ENCODE measurements at places on chromosomes 4 and X. TPM values are rescaled to one million over a fixed set of nuclear protein-coding genes. Genes with fewer than 3 reads are reported as not detected.

The TMEM33 gene
- 22.5 TPM for total RNA-seq

- no peak for DNase-seq
These were observed 24.5 kb upstream of the RNF212 start for GRCh38 chr4:1137850-1138249.

DNA sequence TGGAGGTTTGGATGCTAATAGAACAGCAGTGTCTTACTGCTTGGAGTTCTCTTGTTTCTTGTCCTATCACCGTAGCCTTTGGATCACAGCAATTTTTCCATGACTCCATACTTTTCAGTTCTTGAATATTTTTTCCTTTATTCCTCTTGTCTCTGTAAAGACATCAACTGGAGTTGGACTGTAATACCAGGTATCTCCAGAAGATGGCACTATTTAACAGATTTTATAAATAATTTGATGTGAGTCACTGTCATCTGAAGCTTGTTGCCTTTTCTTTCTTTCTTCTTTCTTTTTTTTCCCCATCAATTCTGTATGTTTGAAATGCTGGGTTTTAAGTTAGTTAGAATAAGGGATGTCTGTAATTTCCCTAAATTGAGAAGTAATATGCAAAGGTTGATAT, 24.1 kb downstream of the HPRT1 start:
- DNase-seq: no peak

The CT45A1 gene
- total RNA-seq: not detected

GRCh38 chr4:1345903-1346780, 866 bp upstream of the UVSSA start:
- DNase-seq: peak; percentile 61

GRCh38 chr4:184850018-184850417, 24.2 kb upstream of the ACSL1 start:
- no peak for DNase-seq

DNA sequence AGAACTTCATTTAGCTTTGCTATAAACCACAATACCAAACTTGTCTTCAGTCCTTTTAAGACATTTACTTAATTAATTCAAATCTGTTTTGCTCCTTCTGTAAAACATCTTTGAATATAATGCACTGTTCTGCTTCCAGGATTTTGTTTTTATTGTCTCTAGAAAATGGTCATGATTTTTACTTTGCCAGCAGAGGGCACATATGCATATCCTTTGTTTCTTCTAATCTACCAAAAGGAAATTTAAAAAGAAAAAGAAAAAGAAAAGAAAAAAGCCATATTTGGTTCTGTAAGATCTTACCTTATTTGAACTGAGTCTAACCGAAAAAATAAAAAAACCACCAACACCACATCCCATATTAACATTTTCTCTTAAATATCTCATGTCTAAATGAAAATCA, 101.9 kb upstream of the CCSER1 start:
- no peak for DNase-seq

The MAGEA6 gene
- not detected for total RNA-seq

The C1QTNF7 gene
- total RNA-seq: 2.4 TPM

All from left ventricle myocardium inferior (tissue), 1 donor.